ENCODE measurements at places on chromosomes 11 and 22.

DNA sequence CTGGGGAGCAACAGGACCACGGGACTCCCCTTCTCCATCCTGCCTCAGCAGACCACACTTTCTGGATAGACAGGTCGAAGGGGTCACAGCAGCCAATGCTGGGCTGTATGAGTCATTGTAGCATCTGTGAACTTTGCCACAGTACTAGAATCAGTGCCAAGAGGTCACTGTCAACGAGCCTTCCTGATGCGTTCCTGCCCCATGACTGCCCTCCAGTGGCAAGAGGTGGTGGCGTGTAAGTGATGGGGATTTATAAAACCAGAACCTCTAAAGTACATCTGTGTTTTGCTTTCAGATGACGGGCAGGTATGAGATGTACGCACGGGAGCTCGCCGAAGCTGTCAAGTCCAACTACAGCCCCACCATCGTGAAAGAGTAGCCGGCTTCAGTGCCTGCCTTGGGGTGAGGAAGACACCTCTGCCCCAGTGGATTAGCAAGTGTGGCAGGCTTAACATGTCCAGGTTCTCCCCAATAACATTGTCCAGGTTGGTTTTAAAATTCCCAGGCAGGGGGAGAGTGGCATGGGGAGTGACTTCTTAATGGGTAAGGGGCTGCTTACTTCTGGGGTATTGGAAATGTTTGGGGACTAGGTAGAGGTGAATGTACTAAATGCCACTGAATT, 29.4 kb downstream of the GUCD1 start:
- peak; percentile 84 for DNase-seq

DNA sequence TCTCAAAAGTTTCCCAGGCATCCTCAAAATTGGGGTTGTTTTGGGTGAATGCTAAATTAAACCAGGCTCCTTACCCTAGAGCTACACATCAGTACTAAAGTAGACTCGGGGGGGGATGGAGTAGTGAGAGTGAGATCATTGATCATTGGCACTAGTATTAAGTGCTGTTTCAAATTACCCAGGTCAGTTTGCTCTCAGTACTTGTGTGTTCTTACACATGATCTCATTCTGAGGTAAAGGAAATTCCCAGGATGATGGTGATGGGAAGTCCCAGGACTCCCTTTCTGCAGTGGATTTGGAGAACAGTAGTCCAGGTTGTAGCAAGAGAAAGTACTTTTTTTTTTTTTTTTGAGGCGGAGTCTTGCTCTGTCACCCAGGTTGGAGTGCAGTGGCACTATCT, 12.5 kb downstream of the RBM4 start:
- no peak for DNase-seq

GRCh38 chr11:10285148-10285802, 8.7 kb downstream of the SBF2 start:
- DNase-seq: no peak

DNA sequence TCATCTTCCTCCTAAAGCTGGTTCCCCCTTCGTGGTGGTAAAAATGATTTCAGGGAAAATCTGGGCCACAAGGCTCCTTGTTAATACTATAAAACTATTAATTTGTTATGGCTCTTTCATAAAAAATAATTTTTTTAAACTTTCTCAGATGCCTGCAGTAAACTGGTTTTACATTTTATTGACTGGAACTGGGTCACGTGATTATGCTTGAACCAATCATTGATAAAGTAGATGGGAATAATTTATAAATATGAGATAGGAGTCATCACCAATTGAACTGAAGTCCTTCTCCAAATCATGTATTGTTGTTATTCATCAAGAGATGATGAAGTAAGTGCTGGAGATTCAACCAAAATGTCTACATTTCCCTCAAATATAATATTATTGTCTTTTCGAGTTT, 138.4 kb downstream of the SLC17A6 start:
- no peak for DNase-seq

DNA sequence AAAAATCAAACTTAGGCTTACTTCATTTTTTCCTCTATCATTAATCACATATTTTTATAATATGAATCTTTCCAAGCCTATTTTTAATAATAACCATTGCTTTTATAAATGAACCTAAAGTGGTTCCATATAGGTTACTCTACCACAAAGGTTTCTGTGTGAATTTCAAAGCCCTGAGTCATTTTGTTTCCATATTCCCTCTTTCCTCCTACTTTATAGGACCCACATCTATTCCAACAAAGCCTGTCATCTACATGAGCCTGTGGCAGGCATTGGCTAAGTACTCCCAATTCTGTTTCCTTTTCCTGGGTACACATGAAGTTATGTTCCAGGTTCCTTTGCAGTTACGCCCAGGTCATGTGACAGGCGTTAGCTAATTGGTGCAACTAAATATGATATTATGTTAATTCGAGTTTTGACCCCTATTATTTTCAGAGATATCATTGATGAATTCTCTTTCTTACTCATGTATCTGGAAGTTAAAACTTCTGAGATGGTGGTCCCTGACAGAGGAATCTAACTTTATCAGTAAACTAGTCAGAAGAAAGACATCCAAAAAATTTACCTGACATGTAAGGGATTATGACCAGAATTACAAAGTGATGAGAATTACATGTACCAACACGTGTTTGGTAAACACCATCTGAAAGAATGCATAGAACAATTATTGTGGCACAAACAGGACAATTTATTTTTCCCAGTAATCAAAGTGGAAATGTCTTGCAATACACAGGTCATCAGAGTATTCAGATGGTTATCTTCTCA, 1264.0 kb upstream of the CNTN5 start:
- DNase-seq: no peak

DNA sequence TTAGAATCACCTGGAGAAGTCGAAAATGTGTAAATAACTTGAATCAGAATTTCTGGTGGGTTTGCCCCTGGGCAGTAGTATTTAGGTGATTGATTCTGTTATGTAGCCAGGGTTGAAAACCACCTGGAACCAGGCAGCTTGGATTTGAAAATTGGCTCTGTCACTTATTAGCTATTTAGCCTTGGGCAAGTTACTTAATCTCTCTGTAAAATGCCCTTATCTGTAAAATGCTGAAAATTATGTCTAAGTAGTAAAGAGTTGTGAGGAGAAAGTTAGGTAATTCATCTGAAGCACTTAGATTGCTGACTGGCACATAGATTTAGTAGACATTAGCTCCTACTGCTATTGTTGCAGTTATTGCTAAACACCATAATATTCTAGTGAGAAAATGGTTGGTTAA, 49.3 kb downstream of the PPME1 start:
- no peak for DNase-seq

DNA sequence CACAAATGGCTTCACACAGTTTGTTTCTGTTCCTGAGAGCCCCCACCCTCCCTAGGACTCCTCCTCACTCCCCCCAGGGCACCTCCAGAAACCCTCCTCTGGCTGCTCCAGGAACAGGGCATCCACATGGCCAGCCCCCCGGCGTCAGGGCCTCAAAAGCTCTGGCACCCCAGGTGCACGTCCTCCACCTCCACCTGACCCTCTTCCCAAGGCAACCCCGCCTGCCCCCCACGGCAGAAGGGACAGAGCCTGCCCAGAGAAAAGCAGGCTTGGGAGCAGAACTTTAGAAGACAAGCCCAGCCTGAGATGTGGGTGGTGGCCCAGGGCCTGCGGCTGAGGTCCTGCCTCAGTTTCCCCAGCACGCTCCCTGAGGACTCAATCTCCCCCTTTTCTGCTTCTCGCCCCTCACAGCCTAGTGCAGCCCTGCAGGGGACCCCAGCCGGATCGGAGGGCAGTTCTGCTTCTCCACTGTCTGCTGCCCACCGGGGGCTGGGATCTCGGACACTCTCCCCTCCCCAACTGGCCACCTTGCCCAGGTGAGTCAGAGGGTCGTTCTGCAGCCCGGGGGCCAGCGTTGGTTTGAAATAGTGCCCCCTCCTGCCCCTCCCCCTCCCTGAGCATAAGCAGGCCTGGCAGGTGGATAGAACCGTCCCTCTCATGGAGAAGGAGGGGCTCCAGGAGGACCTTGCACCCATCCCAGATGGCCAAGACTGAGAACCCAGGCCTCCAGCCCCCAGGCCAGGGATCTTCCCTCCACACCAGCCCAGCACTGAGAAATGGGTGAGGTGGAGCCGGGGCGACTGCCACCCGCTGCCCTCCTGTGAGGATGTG, 2.4 kb upstream of the TRABD start:
- no peak for DNase-seq

DNA sequence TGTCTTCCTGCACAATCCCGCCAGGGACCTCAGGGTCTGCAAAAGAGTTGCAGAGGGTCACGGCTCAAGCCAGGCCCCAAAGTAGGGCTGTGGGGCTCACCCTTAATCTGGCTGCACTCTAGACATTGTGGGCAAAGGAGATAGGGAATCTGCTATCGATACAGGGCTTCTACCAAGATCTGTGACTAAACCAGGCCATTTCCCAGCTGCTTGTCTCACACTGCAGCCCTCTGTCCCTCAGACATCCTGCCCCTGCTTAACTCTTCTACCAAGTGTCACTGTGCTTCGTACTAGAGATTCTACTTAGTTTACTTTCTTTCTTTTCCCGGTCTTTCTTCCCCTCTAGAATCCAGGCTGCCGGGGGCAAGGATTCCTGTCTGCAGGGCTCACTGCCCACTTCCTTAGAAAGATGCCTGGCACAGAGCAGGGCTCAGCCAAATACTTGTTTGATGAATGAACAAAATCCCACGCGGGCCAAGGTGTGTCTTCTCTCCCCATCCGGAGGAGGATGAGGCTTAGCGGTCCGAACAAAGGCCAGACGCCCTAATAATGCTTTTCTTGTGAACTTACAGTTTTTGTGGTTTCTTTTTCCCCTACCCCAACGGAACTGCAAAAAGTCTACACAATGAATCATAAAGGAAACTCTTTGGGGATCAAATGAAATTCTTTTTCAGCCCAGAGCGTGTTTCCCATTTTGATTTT, 61.3 kb upstream of the ANO1 start:
- DNase-seq: no peak

- DNase-seq: no peak
Measured at GRCh38 chr22:19146215-19146968, 1.9 kb upstream of the ESS2 start.
